ENCODE measurements at places on chromosomes 11 and 22. TPM values are rescaled to one million over a fixed set of nuclear protein-coding genes. Genes with fewer than 3 reads are reported as not detected.

GRCh38 chr11:76808171-76808570 lies 25.0 kb downstream of the TSKU start:
- no peak for DNase-seq

GRCh38 chr11:78659326-78660270 lies 84.9 kb upstream of the NARS2 start:
- no peak for DNase-seq

GRCh38 chr22:50621948-50622722 lies 5.8 kb downstream of the ARSA start:
- DNase-seq: peak; percentile 71

DNA sequence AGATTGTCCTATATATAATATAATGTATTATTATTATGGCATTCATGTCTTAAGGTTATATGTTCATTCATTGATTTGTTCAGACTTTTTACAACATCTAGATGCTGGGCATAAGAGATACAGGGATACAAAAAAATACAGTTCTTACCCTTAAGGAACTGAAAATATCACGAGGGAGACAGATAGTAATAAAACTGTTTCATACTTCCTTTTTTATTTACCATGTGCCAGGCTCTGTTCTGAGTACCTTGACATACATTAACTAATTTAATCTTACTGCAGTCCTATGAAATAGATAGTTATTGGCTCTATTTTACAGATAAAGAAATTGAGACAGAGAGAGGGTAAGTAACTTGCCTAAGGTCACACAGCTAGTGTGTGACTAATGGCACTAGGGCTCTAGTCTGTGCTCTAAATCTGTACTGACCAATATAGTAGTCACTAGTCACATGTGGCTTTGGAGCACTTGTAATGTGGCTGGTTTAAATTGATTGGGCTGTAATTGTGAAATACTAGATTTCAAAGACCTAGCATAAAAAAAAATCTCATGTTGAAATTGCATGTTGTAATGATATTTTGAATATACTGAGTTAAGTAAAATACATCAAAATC lies 21.3 kb downstream of the TRIM44 start:
- DNase-seq: peak; percentile 39

DNA sequence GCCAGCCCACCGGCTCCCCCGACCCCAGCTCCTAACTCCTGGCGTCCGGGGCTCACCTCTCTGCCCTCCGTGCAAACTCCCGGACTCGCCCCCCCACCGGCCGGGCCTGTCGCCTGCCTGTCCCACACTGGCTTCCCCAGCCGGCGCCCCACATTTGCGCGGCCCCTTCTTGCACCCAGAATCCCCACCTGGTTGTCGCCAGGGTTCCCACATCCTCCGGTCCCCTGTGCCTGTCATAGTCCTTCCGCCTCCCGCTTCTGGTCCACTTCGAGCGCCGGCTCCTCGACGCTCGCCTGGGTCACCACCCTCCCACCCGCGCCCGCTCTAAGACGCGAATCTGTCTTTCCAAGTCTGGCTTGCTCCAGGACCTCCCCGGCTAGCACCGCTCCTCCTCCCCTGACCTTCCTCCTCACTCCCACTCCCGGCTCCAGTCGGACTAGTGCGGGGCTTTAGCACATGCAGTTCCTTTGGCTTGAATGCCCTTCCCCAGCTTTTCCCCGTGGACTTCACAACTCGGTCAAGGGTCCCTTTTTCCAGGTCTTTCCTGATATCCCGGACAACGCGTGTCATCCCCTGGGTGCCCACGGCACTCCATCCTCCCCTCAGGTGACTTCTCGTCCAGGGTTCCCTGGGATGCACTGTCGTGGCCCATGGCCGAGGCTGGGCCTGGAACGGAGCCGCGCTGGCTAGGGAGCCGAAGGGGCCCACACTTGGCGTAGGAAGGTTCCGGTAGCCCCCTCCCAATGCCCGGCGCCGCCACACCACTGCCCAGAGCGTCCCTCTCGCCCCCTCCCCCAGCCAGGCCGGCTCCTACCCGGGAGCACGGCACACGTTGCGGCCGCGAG lies 635 bp downstream of the SCARF2 start:
- DNase-seq: peak; percentile 54

DNA sequence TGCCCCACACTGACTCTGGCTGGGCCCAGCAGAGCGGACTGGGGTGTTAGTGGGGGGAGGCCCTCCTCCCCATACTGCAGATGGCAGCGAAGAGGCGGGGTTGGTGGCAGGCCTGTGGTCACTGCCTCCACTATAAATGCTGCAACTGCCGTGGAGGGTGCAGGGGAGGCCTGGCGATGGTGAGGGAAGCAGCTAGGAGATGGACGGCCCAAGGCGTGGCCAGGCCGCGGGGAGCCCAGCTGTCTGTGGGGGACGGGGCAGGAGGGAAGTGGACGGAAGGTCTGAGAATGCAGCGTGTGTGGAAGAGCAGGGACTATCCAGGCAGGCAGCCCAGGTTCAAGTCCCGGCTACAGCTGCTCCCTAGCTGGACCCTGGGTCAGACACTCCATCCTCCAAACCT lies 18.3 kb downstream of the DNAL4 start:
- no peak for DNase-seq

The SNX15 gene
- 28.5 TPM for total RNA-seq

The GRK3 gene
- total RNA-seq: 65.3 TPM

The HBD gene
- not detected for total RNA-seq
